ENCODE measurements at places on chromosomes 2 and 18.

DNA sequence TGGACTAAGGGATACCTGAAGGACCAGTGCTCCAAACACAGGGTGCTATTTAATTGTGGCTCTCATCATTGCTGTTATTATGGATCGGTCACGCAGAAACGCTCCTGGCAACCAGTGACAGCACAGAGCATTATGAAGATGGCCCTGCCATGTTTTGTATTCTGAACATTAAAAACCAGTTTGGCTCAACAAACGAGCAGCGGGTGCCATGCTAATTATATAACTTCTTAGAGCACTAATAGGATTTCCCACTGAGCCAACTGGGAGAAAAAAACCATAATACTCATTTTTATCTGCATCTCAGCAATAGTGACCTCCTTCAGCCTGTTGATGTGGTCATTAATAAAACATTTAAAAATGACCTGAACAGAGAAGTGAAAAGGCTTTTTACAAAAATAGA, 212.8 kb downstream of the STK39 start:
- DNase-seq = no peak

- no peak for DNase-seq
Measured at GRCh38 chr18:32803568-32803967, 30.7 kb upstream of the KLHL14 start.

GRCh38 chr18:48902856-48903601, 47.7 kb downstream of the SMAD7 start:
- no peak for DNase-seq

DNA sequence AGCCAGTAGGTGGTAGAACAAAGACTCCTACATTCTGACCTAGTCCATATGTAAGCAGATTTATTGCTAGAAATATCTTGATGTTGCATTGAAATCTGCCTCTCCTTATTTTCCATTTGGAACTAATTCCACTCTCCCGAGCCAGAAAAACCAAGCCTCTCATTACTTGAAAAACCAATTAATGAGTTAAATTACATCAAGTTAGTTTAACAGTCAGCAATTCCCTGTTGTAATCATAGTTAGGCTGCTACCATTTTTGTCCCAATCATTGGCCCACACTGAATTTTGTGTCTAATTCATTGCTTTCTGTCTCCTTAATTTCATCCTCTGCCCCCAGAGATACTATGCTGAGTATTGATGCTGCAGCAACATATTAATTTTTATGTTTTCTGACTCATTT, 168.3 kb upstream of the TNP1 start:
- DNase-seq = no peak

GRCh38 chr18:59760212-59760611, 63.0 kb upstream of the CCBE1 start:
- no peak for DNase-seq

DNA sequence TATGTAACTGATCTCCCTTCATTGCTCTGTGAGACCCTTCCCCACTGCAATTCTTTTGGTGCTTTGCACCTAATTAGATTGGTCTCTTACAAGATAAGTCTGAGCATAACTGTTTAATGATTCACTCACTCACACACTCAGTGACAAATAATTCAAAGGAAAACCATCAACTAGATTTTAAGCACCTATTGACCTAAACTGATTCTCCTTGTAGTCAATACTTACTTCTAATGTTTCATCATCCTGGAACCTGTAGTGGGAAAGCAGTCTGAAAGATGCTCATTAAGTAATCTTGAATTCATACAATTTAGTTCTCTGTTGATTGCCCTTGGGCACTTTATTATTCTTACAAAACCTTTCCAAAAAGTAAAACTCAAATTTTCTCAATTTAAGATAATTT, 74.3 kb upstream of the COL5A2 start:
- no peak for DNase-seq

- DNase-seq = no peak
Measured at GRCh38 chr2:206764673-206765241, 371 bp downstream of the MDH1B start.

DNA sequence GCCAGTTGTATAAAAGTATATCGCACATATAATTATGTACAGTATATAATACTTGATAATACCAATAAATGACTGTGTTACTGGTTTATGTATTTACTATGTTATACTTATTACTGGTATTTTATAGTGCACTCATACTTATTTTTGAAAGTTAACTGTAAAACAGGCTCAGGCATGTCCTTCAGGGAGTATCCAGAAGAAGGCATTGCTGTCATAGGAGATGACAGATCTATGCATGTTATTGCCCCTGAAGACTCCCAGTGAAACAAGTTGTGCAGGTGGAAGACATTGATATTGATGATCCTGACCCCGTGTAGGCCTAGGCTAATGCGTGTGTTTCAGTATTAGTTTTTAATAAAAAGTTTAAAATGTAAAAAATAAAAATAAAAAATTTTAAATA, 20.3 kb upstream of the ASXL3 start:
- no peak for DNase-seq

GRCh38 chr2:146927080-146927711, 917.6 kb upstream of the ACVR2A start:
- DNase-seq = no peak

DNA sequence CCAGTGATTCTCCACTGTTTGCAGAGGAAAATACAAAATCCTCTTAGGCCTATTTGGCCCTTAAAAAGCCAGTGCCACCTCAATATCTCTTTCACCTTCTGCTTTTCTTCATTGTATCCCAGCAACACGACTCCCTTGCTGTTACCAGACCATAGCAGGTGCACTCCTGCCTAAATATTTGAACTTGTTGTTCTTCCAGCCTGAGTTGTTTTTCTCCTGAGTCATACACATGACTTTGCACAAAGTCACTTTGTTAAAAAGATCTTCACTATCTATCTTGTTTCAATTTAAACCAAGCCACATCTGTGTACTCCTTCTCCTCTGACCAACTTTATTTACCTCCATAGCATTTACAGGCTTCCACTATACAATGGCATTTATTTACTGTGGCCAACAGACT, 103.6 kb downstream of the LRRTM4 start:
- DNase-seq = no peak

GRCh38 chr2:219658874-219659273, 31.4 kb downstream of the SLC4A3 start:
- no peak for DNase-seq

- no peak for DNase-seq
Measured at GRCh38 chr18:21557607-21558253, 42.8 kb downstream of the ESCO1 start.

DNA sequence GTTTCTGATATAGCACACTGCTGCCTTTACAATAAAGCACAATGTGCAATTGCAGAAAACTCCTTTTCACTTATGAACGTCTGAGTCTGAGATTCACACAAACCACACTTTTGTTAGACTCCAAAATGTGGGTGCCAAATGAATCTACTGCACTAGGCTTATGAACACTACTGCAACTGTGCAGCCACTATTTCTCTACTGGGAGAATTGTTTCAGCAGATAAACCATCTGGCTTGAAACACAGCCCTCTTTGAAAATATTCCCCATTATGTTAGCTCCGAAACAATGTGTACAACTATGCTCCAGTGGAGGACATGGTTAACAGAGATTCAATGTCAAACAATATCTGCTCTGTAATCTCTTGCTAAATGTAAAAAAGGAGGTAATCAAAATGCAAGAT, 188.7 kb upstream of the ZEB2 start:
- DNase-seq = no peak

- no peak for DNase-seq
Measured at GRCh38 chr2:60318544-60318943, 234.9 kb downstream of the BCL11A start.

DNA sequence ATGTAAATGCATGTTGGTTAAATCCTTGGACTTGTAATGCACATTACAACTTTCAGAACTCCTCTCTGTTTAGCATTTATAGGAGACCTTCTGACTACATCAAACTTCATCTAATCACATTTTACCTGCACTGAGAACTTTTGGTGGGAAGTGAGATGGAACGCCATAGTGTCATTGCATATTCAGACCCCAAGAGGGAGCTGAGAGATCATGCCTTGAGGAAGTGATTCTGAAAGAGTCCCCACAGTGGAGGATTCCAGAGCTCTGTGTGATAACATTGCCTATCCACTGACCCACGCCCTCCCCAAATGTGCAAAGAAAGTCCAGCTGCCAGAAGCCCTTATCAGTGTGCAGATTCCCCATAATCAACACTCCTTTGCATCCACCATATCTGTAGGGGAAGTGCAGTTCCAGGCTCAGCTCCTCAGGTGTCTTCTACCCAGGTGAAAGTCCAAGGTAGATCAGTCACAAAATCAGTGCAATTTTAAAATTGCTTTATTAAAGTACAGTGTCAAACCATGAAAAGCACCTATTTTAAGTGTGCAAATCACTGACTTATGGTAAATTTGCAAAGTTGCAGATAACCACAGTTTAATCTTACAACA, 212.4 kb downstream of the RPIA start:
- no peak for DNase-seq

- DNase-seq = no peak
Measured at GRCh38 chr2:28546242-28546641, 50.4 kb downstream of the PLB1 start.

DNA sequence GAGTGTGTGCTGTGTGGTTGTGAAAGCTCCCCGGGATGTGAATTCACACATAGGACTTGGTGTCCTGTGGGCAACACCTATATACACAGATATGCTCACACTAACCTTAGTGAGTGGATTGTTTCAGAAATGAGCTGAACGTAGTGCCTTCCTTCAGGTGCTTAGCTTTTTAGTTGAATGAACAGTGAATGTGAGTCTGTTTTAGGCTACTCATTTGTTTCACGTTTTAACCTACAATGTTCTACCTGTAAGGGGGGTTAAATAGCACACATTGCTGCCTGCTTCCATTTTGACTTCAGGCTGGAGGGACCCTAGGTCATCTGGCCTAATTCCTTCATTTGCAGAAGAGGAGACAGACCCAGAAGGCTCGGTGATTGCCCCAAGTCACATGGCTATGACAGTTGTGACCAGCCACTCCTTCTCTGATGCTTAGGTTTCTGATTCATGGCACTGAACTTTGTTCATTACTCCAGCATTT, 1.0 kb downstream of the PLEK start:
- no peak for DNase-seq

GRCh38 chr2:241563981-241564595, 5.5 kb downstream of the BOK start:
- DNase-seq = no peak

DNA sequence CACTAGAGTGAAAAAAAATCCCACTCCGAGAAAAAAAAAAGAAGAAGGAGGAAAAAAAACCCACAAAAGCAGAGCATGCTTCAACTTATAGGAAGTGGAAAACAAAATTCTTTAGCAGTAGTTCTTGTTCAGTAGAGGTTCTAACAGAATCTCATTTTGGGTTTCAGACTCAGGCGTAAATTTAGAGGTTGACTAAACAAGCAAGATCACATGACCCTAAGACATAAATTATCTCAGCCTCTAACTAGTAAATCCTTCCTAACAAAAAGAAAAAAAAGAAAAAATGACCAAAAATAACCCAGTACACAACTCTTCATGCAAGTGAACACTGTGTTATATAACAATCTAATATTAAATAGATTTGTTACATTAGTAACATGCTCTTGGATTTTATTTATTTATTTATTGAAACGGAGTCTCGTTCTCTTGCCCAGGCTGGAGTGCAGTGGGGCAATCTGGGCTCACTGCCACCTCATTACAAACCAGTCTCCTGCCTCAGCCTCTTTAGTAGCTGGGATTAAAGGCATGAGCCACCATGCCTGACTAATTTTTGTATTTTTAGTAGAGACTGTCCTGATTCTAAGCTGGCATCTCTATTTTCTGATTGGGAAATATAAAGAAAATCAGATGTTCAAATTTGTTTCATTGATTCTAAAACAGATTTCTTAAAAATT, 35.4 kb downstream of the PPP4R3B start:
- DNase-seq = no peak

- peak; percentile 52 for DNase-seq
Measured at GRCh38 chr2:119544075-119544938, at the start of gene CFAP221. Gene CFAP221 (plus strand): TSS chr2:119544449. CDS start chr2:119546132, 1,683 bp downstream.

GRCh38 chr2:234058881-234059280, 8.4 kb downstream of the SPP2 start:
- DNase-seq = no peak

- DNase-seq = no peak
Measured at GRCh38 chr2:112110966-112111365, 27.2 kb upstream of the FBLN7 start.

- DNase-seq = no peak
Measured at GRCh38 chr18:27778441-27778840, 398.5 kb downstream of the CDH2 start.

- no peak for DNase-seq
Measured at GRCh38 chr2:117693154-117693553, 121.3 kb upstream of the DDX18 start.

DNA sequence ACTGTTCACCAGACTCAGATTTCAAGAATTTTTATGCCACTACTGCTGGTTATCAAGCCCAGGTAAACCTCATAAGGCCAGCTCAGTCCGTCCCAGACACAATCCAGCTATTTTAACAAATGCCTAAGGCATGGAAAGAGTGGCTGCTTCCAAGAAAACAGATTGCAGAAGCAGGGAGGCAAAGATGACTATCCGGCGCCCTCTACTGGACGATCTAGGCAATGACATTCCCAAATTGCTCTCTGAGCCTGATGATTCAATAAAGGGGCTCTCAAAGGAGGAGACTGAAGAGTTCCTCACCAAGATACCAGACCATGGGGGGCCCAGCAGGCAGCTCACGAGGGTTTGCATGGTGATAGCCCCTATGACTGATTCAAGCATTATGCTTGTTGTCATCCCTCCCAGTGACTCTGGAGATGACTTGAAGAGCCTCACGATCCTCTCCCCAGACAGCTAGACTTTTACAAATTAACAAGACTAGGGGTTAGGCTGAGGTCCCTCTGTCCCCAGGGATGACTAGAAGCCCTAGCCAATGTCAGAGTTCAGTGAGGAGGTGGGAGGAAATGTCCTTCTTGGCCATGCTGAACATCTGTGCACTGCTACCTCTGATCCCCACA, 25.0 kb downstream of the SERPINB8 start:
- peak; percentile 56 for DNase-seq

DNA sequence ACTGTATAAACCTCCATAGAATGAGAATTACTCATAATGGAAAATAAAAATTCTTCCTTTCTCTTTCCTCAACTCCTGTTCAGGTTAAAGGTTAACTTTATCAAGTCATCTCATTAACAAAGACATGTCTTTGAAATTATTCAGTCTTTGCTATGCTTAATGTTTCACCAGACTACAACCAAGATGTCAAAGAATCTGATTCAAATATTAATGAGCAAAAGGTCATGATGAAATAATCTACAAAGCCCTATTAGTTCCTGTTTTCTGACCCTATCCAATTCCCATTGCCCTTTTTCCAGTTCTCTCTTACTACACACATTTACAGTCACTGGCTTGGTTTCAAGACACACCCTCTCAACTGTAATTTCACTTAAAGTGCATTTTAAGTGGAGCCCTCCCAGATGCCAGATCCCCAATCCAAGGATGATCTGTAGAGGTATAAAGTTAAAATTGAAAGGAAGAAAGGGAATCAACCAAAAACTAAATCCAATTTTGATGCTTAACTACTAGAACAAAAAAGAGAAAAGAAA, 246.9 kb upstream of the CYP26B1 start:
- DNase-seq = no peak

Data from stimulated activated CD4-positive, alpha-beta T cell treated with anti-CD3 and anti-CD28 coated beads, Interleukin-2, amount 100 ng/mL, for 24 hours (primary cell).